Activated naive CD4-positive, alpha-beta T cell treated with anti-CD3 and anti-CD28 coated beads for 36 hours (primary cell): ENCODE measurements at places on chromosomes 16 and 17. TPM values are rescaled to one million over a fixed set of nuclear protein-coding genes. Genes with fewer than 3 reads are reported as not detected.

Gene PIMREG
- total RNA-seq = 19.0 TPM

Gene SECTM1
- 2.8 TPM for total RNA-seq

DNA sequence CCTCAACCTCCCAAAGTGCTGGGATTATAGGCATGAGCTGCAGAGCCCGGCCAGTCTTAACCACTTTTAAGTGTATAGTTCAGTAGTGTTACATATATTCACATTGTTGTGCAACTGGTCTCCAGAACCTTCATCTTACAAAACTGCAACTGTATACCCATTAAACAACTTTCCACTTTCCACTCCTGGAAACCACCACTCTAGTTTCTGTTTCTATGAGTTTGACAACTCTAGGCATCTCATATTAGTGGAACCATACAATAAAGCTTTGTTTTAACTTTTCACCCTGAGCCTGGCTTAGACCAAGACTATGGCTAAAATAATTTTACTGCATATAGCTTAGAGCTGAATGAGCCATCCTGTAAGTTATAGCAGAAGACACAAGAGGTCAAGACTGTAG lies 108.0 kb upstream of the GOT2 start:
- no peak for DNase-seq

DNA sequence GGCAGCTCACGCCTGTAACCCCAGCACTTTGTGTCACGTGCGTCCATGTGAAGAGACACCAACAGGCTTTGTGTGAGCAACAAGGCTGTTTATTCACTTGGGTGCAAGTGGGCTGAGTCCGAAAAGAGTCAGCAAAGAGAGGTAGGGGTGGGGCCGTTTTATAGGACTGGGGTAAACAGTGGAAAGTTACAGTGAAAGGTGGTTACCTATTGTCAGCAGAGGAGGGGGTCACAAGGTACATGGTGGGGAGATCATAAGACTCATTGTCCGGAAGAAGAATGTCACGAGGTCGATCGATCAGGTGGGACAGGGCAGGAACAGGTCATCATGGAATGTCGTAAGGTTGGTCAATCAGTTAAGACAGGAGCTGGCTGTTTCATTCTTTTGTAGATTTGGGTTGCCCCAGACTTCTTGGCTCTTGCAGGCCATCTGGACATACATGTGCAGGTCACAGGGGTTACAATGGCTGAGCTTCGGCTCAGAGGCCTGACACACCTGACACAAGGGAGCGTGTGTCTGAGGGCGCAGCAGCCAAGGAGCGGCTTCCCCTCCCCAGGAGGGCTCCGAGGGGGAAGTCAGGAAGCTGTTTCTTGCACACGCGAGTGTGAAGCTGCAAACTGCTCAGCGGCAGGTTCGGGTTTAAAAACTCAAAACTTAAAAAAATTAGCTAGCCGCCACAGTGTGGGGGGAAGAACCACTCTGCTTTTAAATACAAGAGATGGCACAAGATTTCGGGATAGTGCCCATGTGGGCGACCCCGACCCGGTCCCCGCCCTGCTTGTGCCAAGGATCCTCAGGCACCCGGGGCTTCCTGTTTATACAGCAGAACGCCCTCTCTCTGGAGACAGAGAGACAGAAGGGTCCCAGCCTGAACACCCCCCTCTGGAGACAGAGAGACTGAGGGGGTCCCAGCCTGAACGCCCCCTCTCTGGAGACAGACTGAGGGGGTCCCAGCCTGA lies 12.4 kb upstream of the TEX19 start:
- no peak for DNase-seq

GRCh38 chr16:69867784-69868560 lies 83.2 kb upstream of the CLEC18A start:
- no peak for DNase-seq

Gene FOXN1
- not detected for total RNA-seq

GRCh38 chr16:8572063-8572918 lies 18.0 kb downstream of the TMEM114 start:
- no peak for DNase-seq

DNA sequence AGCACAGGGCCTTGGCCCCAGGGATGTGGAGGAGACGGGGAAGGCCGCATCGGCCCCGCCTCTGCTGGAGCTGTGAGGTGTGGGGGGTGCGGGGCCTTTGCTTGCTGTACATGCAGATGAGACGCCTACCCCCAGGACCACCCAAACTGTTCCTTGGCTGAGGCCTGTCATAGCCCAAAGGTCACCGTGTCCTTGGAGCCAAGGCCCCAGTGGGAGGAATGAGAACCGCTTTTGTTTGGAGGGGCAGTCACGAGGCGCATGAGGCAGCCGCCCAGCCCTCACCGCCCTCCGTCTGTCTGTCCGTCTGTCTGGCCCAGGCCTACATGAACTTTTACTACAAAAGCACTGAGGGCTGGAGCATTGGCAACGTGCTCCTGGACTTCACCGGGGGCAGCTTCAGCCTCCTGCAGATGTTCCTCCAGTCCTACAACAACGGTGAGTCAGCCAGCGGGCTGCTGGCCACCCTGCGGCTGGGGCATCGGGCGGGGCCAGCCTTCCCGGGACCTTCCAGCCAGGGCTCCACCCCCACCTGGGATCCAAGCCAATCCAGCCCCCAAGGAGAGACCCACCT lies 8.8 kb downstream of the TAX1BP3 start:
- DNase-seq = no peak

- no peak for DNase-seq
Observed at GRCh38 chr17:35891269-35891668, 11.1 kb upstream of the CCL5 start.

Gene PRRT2
- 0.94 TPM for total RNA-seq

Gene PRR35
- not detected for total RNA-seq

GRCh38 chr16:84361546-84361945 lies 6.8 kb upstream of the ATP2C2 start:
- DNase-seq = no peak

DNA sequence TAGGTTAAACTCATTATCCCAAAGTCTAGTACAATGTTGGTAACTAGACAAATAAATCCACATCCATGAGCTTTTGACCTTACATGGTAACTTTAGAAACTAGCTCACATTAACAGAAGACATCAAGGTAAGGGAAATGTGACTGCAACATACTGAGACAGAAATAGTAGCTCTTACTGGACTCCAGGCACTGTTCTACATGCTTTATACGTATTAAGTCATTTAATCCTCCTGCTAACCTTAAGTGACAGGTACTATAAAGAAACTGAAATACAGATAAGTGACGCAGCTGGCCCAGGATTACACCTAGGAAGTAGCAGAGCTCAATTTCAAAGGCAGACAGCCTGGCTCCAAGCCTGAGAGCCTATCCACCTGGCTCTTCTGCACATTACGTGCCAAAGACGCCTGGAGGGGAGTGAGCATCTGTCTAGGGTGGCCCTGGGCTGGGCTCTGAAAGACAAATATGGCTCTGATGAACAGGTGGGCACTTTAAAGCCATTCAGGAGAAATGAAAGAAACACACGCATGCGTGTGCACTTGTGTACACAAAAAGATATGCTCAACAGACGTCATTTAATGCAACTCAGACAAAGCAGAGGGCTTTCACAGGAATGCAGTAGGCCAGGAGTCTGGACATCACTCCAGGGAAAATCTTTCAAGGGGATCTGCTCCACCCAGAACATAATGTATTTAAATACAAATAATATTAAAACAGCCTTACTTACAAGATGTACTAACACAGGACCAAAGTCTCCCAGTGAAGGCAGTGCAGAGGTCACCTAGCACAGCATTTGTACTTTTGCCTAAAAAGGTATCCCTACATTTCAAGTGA lies 4.4 kb downstream of the ZC3H7A start:
- peak; percentile 80 for DNase-seq

DNA sequence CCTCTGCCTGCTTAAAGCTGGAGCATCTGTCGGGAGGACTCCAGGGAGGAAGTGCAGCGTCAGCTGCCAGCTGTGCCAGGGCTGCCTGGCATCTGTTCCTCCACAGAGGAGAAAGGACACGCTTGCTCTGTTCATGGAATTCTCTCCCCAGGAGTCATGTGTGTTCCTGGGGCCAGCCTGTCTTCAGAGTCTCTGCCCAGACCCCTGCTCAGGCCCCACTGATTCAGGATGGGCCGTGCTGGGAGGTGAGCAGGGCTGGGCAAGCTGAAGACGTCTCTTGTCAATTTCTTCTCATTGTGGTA lies 24.2 kb downstream of the CRISPLD2 start:
- DNase-seq = no peak

Gene CLEC3A
- total RNA-seq = not detected

- DNase-seq = no peak
Observed at GRCh38 chr17:31663576-31663975, 195.5 kb downstream of the COPRS start.

DNA sequence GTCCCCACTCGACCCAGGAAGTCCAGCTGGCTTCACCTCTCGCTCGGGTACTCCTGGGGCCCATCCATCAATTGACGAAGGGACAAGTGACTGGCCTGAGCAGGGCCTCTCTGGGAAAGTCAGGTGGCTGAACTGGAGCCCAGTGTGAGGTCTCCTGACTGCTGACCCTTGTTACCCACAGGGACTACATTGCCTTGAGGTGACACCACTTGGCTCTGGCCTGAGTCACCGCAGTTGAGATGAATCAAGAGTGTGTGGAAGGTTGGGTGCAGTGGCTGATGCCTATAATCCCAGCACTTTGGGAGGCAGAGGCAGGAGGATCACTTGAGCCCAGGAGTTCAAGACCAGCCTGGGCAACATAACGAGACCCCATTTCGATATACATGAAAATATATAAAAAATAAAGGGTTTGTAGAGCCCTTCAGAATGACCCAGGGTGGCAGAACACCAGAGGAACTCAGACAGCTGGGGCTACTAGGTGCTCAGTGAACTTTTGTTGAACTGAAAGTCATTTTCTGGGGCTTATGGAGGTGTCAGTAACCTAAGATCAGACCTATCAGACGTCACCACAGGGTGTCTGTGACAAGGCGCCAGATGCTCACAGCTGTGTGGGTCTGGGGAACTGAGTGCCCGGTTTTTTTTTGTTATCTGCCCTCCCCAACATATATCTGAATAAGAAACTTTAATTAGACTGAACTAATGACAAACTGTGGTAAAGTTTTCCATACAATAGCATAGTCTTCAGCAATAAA lies 14.8 kb upstream of the ZFP90 start:
- DNase-seq = no peak

DNA sequence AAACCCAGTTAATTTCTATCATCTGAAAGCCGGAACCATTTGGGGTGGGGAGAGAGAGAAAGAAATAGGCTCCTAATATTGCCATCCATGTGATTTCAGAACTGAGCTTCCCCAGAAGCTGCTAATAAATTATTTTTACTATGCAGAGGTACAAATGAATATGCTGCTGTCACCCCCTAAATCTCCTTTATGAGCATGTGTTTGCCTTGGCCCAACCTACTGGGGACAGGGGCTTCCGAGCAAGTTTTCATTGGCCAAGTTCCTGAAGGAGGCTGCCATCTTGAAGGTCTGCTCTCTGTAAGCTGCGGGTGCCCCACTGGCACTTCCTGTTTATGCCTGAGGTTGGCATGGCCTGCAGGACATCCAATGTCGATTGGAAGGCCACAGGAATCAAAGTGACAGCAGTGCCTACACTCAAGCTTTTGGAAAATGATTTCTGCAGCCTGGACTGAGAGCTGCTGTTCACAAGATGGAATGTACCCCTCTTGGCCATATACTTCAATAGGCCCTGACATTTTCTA lies 194.7 kb downstream of the XYLT1 start:
- no peak for DNase-seq

- DNase-seq = peak; percentile 48
Observed at GRCh38 chr17:75517297-75517865, 1.1 kb downstream of the TSEN54 start.

DNA sequence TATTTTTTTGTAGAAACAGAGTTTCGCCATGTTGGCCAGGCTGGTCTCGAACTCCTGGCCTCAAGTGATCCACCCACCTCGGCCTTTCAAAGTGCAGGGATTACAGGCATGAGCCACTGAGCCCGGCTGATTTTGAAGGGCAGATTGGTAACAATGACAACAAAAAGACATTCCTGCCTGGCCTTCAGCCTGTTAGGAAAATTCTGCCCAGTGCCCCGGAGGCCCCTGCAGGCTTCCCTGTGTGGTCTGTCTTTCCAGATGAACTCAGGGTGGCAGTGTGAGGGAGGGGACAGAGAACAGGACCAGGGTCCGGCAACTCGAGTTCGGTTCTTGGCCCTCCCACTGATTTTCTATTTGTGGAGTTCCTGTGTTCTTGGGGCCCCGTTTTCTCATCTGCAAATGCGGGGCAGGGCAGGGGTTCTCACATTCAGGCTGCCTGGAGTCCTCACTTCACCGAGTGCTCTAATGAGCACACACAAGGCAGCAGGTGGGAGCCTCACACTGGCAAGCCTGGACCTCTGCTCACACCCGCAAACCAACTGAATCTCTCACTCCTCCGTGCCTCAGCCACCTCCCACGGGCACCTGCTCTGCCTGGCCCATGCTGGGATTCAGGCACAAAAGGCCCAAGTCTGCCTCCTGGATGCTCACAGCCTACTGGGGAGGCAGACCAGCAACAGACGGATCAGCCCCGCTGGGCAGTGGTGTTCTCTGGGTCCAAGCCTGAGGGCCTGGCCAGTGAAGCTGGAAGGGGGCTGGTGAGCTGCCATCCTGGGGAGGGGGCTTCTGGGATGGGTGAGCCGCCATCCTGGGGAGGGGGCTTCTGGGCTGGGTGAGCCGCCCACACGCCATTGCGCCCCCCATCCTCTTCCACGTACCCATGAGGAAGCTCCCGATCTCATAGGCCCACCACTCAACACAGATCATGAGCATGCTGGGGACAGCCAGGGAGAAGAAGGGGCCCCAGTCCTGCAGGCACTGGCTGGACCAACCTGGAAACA lies 10.3 kb downstream of the SLC47A2 start:
- DNase-seq = no peak

DNA sequence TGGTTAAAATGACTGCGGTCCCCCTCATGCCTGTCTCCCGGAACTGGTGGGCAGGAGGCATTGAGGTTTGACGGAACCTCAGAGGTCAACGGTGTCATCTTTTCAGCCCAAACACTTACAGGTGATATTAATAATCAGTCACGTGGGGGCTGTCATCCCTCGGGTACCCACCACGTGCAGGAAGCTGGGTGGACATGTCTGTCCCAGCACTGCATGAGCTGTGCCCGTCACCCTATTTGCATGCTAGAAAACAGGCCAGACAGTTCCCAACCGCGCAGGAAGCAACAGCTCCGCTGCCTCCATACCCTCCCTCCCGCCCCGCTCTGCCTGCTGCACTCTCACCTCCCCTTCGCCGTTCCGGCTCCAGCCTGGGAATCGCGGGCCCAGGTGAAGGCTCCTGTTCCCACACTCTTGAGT lies 1.4 kb downstream of the SYNGR3 start:
- peak; percentile 76 for DNase-seq
